SK-N-SH treated with all-trans-retinoic acid at 6 μM for 48 hours (cell line): ENCODE measurements at places on chromosomes 12 and 14.

- ATAC-seq, result no peak
Measured at GRCh38 chr12:19675361-19675760, 236.1 kb downstream of the AEBP2 start.

DNA sequence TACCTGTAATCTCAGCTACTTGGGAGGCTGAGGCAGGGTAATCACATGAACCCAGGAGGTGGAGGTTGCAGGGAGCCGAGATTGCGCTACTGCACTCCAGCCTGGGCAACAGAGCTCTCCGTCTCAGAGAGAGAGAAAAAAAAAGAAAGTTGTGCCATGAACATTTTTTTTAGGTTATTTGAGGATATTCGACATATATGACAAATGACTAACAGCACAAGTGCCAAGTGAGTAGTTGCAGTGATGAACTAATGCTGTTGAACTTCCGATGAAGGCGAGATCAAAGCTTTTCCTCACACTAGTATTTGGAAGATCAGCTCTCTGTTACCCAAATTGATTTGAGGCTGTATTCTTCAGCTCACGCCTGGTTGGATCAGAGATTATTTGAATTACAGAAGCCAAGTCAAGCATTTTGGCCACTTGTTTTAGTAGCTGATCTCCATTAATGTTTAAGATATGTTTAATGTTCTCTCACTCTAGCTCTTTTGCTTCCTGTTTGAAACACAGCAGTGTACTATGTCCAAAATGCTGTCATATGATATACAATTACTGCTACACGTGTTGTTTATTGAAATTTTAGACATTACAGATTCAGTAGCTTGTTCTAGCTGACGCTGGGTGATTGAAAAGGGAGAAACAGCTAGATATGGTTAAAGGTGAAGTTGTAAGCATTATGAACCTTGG, 43.4 kb downstream of the WDR20 start:
- no peak for ATAC-seq

GRCh38 chr12:5273709-5274108, 158.2 kb upstream of the NTF3 start:
- no peak for ATAC-seq

DNA sequence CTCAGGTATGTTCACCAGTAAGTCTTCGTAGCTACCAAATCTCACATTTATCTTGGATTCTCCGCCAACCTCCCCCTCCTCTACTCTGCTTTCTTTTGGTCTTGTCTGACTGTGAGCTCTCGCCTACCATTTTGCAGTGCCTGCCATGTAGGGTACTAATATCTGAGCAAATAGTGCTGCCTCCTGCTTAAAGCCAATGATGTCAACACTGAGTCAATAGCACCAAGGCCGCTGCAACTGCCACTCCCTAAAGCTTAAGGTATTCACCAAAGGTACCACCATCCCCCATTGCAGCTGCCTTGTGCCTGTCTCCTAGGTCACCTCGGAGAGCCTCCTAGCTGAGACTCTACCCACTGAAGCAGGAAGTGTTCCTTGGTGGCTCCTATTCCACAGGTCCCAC, 114.8 kb upstream of the FUT8 start:
- no peak for ATAC-seq

GRCh38 chr12:66388517-66388916, 86.2 kb downstream of the HELB start:
- no peak for ATAC-seq
